ENCODE measurements at places on chromosomes 16 and 17. TPM values are rescaled to one million over a fixed set of nuclear protein-coding genes. Genes with fewer than 3 reads are reported as not detected.

CANT1 gene
- 18.9 TPM for total RNA-seq

KRTAP4-11 gene
- not detected for total RNA-seq

PABPN1L gene
- total RNA-seq = 0.09 TPM

RCVRN gene
- not detected for total RNA-seq

NGFR gene
- total RNA-seq = 10.7 TPM

ZNF75A gene
- 11.0 TPM for total RNA-seq

TMEM92 gene
- 0.05 TPM for total RNA-seq

CPPED1 gene
- total RNA-seq = 26.6 TPM

OR1A1 gene
- total RNA-seq = not detected

SPAG9 gene
- total RNA-seq = 94.0 TPM

TSNAXIP1 gene
- total RNA-seq = 0.75 TPM

GRAP gene
- 6.5 TPM for total RNA-seq

IL21R gene
- total RNA-seq = 0.42 TPM

HOXB3 gene
- 0.75 TPM for total RNA-seq

PRSS22 gene
- 1.1 TPM for total RNA-seq

TM4SF5 gene
- total RNA-seq = 32.5 TPM

KCNH6 gene
- total RNA-seq = not detected

PRSS27 gene
- total RNA-seq = 0.05 TPM

PRR35 gene
- not detected for total RNA-seq

CCL8 gene
- total RNA-seq = not detected

MIS12 gene
- total RNA-seq = 16.0 TPM

ZG16 gene
- 0.19 TPM for total RNA-seq

CLEC19A gene
- not detected for total RNA-seq

OXLD1 gene
- 11.2 TPM for total RNA-seq

CTF1 gene
- total RNA-seq = not detected

KRTAP9-4 gene
- total RNA-seq = not detected

GP2 gene
- 0.25 TPM for total RNA-seq

TMEM204 gene
- total RNA-seq = 11.7 TPM

KRTAP4-5 gene
- total RNA-seq = not detected

TBC1D3I gene
- 0.17 TPM for total RNA-seq

TBX6 gene
- 0.09 TPM for total RNA-seq

C17orf78 gene
- not detected for total RNA-seq

Data from liver (tissue), 10 donors.